ENCODE measurements at places on chromosomes 4 and X. TPM values are rescaled to one million over a fixed set of nuclear protein-coding genes. Genes with fewer than 3 reads are reported as not detected.

Gene MBNL3
- 27.8 TPM for total RNA-seq

- ATAC-seq: no peak
Measured at GRCh38 chr4:161254375-161254774, 909.4 kb downstream of the FSTL5 start.

GRCh38 chr4:139968831-139969230 is 185.2 kb downstream of the MAML3 start:
- no peak for ATAC-seq

DNA sequence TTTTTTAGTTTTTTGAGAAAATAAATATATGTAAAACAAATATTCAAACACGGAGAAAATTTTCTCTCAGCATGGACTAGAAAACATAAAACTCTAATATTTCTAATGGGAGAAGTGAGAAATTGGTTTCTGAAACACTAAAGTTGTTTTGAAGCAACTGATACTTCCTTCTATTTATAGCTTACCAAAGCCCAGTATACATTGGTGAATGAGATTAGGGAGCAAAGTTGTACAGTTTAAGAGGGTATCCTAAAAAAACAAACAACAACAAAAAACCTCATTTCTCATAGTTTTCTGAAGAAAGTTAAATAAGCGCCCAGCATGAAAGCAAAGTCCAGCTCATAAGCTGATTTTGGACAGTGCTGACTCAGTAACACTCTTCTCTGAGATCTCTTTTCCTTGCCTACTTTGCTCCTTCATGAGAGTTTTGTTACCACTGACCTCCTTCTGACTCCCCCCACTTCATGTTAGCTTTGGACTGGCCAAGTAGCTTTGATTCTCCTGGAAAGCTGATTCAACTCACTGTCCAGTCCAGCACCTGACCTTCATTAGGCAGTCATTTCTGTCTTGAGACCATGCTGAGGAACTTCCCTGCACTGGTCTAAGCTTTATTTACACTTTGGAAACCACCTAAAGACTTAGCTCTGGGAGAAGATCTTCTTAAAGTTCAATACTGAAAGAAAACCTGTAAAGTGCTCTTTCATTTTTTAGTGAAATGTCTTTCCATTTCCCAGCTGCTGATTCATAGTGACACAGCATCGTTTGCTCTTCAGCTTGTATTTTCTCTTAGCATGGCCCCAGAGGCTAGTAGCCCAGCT is 21.8 kb upstream of the P2RY10 start:
- no peak for ATAC-seq

DNA sequence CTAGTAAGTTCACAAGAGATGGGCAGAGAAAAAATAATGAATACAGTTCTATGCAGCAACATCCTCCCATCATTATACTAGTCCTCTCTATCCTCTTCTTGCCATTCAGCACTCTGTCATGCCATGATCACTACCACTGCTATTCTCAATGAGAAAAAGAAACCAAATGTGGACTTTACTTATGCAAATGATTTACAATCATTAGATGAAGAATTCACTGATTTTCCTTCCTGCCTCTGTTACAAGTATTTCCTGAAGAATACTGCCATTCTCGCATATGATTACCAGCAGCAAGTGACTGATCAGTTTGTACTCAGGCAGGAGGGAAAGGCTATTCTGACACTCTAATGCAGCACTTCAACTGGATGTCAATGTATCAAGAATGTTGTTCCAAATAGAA is 50.3 kb downstream of the WDFY3 start:
- ATAC-seq: no peak

Measured in esophagus mucosa (tissue), 1 donor.